ENCODE measurements at places on chromosomes 11 and 22.

DNA sequence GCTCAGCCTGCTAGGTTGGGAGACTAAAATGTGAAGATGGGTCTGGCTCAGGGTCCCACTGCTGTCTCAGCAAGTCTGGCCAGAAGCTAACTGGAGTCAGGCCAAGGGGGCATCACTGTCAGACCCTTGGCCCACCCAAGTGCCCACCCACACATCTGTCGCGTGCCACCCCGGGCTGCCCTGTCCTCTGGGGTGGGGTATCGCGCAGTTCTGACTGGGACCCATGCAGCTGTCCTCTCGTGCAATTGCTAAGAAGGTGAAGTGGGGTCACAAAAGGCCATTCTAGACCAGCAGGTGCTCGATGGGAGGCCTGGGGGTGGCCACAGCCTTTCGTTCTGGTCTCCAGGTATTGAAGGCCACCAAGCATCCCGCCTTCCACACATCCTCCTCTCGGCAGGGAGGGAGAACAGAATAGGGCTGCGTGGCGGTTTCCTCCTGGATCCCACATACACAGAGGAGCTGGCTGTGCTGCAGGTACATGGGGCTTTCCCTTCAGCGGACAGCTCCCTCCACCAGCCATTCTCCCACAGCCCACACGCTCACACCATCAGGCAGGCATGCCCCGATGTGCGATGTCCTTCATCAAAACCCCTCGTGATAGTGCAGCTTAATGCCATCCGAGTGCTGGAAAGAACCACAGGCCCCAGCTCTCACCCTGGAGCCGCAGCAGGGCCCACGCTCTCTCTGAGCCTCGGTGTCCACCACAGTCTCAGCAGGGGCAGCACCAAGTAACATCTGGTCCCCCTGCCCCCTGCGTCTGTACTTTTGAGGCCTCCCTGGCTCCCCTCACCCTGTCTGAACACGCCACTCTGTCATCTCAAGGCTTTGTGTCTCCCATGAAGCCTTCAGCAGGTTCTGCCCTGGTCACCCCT lies 37.6 kb downstream of the SHANK2 start:
- DNase-seq: no peak

DNA sequence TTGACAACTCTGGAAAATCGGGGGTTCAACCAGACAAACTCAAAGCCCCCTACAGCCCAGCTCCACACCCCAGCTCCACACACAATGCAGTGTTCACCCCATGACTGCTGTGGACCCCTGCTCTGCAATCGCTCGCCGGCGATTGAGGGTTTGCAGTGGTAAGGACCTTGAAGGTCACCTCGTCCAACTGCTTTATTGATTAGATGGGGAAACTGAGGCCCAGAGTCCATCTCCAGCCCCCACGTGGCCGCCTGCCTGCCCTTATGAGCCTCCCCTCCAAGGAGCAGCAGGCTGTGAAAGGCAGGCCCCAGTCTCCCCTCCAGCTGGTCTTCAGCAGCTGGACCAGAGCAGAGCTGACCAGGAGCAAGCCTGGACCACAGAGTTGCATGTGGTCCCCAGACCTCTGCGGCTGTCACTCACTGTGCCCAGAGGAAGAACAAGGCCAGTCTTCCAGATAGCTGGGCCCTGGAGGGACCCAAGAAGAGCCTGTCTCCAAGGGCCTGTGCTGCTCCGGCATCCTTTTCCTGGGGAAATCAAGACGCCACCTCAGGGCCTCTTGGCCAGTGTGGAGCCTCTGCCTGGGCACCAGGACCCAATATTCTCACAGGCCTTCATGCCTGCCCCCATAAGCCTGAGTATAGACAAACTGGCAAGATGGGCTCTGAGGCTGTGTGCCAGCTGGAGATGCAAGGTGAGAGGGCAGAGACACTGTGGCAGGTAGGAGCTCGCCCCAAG lies 8.8 kb upstream of the LINC01488 start:
- no peak for DNase-seq

DNA sequence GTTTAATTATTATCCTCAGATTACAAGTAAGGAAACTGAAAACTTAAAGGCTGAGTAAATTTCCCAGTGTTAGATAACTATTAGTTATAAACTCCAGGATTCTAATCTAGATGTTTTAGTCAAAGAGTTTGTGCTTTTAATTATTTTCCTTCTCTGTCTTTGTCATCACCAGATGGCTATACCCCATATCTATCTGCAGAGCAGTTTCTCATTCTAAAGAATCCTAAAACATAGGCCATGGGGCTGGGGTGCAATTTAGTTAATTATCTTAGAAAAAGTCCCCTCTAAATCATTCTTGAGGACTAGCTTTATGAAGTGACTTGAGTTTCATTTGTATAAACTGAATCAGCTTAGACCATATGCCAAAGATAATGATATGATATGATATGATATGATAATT lies 556.3 kb upstream of the ANO5 start:
- DNase-seq: no peak

GRCh38 chr22:19179497-19180048 lies 1.0 kb upstream of the SLC25A1 start:
- DNase-seq: peak; percentile 85

Data from kidney tubule cell (primary cell).